ENCODE measurements at places on chromosomes 4 and X. TPM values are rescaled to one million over a fixed set of nuclear protein-coding genes. Genes with fewer than 3 reads are reported as not detected.

The UBE2K gene
- 16.8 TPM for total RNA-seq

DNA sequence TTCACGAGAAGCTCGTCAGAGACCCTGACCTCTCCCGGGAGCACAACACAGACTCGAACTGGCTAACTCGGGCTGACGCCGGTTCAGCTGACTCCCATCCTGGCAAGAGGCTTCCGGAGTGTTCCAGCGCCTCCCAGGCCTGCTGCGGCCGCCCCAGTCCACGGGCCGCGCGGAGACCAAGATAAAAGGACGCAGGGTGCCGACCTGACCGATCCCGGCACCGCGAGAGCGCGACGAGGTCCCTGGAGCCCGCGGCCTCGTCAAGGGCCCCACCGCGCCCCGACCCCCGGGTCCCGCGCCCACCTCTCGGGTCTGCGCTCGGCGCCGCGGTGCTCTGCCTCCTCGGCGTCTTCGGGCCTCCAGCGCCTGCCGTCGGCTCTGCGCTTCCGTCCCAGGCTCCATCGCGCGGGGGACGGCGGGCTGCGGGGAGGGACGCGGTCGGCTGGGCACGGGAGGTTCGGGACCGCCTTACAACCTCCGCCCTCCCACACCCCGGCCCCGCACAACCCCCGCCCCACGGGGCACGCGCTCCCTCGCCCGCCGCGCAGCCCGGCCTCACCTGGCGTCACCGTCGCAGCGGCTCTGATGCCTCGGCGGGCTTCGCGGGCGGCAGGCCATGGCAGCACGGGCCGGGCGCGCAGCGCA, 426 bp downstream of the SLBP start:
- DNase-seq, result no peak

- DNase-seq, result no peak
Observed at GRCh38 chr4:155495572-155496293, 119.0 kb upstream of the MAP9 start.

- no peak for DNase-seq
Observed at GRCh38 chrX:30488092-30488491, 89.5 kb downstream of the TASL start.

GRCh38 chr4:140718241-140718952, 37.8 kb downstream of the TBC1D9 start:
- DNase-seq, result no peak

- DNase-seq, result no peak
Observed at GRCh38 chrX:18676470-18676869, 4.6 kb upstream of the RS1 start.

- DNase-seq, result no peak
Observed at GRCh38 chr4:81891005-81891996, 419.6 kb upstream of the RASGEF1B start.

DNA sequence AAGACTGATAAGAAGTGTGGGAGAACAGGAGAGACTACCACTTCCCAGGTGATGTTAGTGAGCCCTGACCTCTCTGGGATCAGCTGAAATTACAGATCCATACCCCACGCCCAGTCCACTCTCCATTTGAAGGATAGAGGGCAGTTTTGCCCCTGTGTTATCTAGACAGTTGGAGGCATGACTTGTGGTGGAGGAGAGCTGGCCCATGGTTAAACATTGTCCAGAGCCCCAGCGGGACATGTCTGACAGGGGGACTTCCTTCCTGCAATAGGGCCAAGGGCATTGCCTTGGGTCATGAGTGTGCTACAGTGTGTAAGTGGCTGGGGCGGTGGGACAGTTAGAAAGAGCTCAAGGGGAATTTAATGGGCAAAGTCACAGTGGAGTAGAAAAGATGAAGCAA, 181.1 kb downstream of the MID1IP1 start:
- no peak for DNase-seq

GRCh38 chrX:139758809-139759208, 50.8 kb upstream of the MCF2 start:
- DNase-seq, result no peak

The RFC1 gene
- total RNA-seq, result 57.9 TPM

GRCh38 chrX:2318371-2318770, 182.4 kb downstream of the DHRSX start:
- DNase-seq, result no peak

- no peak for DNase-seq
Observed at GRCh38 chr4:26937139-26937538, 76.5 kb downstream of the STIM2 start.

DNA sequence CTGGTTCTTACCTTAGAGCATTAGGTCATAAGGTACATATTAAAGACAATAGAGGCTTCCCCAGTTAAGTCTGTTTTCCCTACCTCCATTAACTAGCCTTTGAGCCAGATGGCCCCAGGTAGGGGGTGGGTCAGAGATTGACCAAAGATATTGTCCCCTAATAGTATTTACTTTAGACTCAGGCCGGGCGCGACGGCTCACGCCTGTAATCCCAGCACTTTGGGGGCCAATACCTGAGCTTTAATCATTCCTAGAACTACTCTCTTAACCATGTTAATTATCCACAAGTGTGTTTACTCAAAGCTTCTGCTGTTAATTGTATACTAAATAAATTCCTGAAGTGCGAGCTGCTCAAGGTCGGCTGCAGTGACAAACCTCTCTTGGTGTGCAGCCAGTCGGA, 28.0 kb upstream of the AMBN start:
- no peak for DNase-seq

- peak; percentile 34 for DNase-seq
Observed at GRCh38 chr4:185775792-185776555, 36.0 kb downstream of the SORBS2 start.

DNA sequence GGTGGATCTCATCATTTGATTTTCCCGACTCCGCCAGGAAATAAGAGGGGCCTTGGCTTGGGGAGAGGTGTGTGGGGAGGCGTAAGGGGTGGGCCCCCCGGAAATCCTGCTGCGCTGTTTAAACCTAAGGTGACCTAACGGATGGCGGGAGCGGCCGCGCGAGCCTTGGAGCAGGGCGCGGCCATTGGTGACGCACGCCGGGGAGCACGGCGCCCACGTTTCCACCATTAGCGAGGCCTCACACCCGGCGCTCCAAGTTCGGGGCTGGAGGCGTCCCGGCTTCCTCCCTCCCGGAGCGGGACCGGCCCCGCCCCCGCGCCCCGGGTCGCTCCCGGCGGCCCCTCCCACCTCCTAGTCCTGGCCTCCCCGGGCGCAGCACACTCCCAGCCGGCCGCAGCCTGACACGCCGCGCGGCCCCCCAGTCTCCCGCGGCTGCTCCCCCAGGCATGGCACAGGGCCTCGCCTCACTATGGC, at the start of gene SMS:
SMS (plus strand) TSS at position 354 of the 474 bp plus-strand sequence; CDS start at position 470, 116 bp downstream.
- DNase-seq, result peak; percentile 78

GRCh38 chr4:4642496-4643000, 100.7 kb upstream of the STX18 start:
- DNase-seq, result no peak

Measured in SJSA1 (cell line).